ENCODE measurements at places on chromosomes 3 and 15.

DNA sequence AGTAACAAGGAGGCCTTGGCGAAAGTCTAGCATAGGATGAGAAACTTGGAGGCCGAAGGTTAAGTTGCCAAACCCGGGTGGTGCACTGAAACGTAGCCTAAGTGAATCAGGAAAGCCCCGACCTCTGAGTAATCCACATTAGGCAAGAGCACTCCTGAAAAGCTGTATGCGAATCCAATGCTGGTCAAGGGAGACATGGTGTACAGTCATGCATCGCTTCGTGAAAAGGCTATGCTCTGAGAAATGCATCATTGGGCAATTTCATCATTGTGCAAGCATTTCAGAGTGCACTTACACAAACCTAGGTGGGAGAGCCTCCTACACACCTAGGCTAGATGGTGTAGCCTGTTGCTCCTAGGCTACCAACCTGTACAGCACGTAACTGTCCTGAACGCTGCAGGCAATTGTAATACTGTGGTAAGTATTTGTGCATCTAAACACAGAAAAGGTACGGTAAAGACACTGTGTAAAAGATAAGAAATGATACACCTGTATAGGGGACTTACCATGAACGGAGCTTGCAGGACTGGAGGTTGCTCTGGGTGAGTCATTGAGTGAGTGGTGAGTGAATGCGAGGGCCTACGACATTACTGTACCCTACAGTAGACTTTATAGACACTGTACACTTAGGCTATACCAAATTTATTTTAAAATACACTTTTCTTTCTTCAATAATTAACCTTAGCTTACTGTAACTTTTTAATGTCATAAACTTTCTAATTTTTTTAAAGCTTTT, 222.5 kb downstream of the SHQ1 start:
- DNase-seq: no peak

DNA sequence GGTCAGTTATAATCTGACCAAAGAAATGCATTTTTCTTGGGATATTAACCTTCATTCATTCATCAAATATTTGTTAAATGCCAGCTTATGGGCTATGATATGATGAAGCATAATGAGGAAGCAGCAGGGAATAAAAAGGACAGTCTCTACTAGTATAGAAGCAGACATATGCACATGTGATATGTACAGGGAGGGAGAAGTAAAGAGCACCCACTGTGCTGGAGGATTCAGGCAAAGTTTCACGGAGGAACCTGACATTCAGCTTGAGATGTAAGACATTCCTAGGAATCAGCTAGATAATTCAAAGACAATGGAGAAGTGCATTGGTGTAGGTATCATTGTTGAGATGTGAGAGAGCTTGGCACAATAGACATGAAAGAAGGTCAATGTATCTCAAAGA, 450.7 kb downstream of the LPP start:
- DNase-seq: no peak

- no peak for DNase-seq
These were observed 762.8 kb upstream of the NR2F2 start for GRCh38 chr15:95567686-95568085.

GRCh38 chr3:81696090-81696489, 65.4 kb downstream of the GBE1 start:
- no peak for DNase-seq
